ENCODE measurements at places on chromosomes 12 and 14.

GRCh38 chr12:76766161-76766560 is 2.2 kb downstream of the ZDHHC17 start:
- DNase-seq = no peak

DNA sequence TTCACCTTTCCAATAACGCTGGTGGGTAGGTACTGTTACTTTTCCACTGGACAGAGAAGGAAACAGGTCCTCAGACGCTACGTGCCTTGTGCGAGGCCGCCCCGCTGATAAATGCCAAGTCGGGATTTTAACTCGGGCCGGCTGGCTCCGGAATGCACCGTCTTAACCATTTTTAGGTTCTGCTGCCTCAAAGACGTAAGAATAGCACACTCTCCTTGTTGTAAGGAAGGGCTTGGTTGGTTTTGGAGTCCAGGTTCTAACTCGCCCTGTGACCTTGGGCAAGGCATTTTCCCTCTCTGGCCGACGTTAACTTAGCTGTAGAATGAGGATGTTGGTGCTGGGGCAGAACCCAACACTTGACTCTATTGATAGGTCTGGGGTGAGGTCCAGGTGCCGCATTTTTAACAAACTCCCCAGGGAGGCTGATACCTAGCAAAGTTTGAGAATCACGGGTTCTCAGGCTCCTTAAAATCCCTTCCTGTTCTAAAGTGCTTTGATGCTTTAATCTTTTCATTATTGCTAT is 814 bp downstream of the ANKRD13A start:
- DNase-seq = peak; percentile 62

DNA sequence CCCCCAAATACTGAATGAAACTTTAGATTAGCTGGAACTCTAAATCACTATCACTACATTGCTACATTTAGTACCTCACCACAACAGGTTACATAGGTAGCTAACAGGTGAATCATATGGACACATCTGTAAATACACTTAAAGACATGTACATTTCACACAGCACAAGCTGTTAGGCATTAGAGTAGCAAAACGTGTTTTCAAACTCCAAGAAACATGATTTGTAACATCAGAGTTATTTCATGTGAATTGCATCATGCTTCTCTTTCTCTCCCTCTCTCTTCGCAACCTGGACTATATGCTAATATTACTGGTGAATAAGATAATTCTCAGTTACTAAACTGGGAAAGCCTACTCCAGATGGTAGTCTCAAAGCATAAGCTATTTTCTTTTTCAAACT is 4.3 kb downstream of the SEL1L start:
- no peak for DNase-seq

- no peak for DNase-seq
These were observed 46.0 kb upstream of the CHST11 start for GRCh38 chr12:104410786-104411185.

Data from umbilical cord (tissue), 2 donors.